ENCODE measurements at places on chromosomes 11 and 22.

DNA sequence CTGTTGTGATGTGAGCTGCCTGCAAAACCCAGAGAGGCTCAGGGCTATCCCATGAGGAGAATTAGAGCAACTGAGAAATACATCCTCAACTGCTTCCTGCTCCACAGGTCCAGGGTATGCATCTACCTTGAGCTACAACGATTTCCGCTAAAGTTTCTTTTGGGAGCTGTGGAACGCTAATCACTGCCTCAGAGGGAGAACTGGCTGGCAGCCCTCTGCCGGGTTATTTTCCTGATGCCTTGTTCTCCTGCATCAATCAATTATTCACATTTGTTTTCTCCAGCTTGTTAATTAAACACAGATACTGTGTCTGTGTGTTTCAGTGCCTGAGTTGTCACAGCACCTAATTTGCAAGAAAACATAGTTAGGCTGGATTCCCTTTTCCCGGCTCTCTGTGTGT is 211.1 kb upstream of the PLET1 start:
- DNase-seq = no peak

GRCh38 chr11:12274558-12275197 is 102.7 kb upstream of the PARVA start:
- no peak for DNase-seq

- no peak for DNase-seq
Measured at GRCh38 chr11:33898957-33899356, 7.1 kb upstream of the LMO2 start.

DNA sequence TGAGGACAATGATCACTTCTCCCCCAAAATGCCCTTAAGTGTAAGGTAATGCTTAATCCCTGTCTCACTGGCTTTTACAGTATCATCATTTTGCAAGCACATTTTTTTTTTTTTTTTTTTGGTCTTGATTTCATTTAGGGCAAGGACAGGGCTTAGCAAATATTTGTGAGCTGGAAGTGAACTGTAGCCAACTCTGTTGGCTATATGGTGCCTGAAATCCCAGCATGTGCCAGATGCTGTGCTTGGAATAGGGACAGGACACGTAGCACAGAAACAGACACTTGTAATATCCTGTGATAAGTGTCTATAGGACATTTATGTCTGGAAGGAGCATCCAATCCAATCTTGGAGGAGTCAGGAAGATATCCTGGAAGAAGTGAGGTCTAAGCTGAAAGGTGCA is 198.3 kb downstream of the NAV2 start:
- DNase-seq = no peak

GRCh38 chr11:48040830-48041444 is 60.6 kb downstream of the PTPRJ start:
- DNase-seq = no peak

Measured in stimulated activated CD4-positive, alpha-beta T cell treated with anti-CD3 and anti-CD28 coated beads, Interleukin-15, amount 100 ng/mL, for 1 hour (primary cell).